Progenitor cell of endocrine pancreas (in vitro differentiated cells): ENCODE measurements at places on chromosomes 5 and 9. TPM values are rescaled to one million over a fixed set of nuclear protein-coding genes. Genes with fewer than 3 reads are reported as not detected.

GRCh38 chr9:72542917-72543316 is 21.5 kb downstream of the TMC1 start:
- DNase-seq: no peak

WHRN gene
- total RNA-seq: 11.2 and 11.9 TPM in 2 replicates

GRCh38 chr9:84857211-84857610 is 187.7 kb downstream of the NTRK2 start:
- DNase-seq: no peak

GRCh38 chr9:120862452-120862851 is 14.5 kb downstream of the PHF19 start:
- DNase-seq: no peak

DNA sequence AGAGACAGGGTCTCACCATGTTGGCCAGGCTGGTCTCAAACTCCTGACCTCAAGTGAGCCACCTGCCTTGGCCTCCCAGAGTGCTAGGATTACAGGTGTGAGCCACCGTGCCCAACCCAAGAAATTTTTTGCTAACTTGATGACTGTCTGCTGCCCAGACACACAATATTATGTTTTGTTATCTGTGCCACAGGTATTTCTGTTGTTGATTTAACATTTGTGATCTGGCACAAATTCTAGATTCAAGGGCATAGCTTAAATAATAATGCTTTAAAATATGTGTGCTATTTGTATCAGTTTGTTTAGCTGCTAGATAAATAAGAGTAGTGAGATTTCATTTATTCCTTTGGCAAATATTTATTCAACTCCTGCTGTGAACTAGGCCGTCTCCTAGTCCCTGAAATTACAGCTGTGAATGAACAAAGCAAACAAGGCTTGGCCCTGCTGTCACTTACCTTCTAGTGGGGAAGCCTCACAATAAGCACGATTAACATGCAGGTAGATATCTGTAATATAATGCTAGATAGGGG is 35.3 kb downstream of the GAPVD1 start:
- DNase-seq: no peak

GRCh38 chr5:107930891-107931290 is 260.2 kb upstream of the EFNA5 start:
- DNase-seq: no peak

SLCO6A1 gene
- 2.0 and 4.9 TPM in 2 replicates for total RNA-seq

EPB41L4B gene
- 7.7 and 7.8 TPM in 2 replicates for total RNA-seq

GRCh38 chr5:5979377-5979760 is 399.0 kb downstream of the MED10 start:
- no peak for DNase-seq

DNA sequence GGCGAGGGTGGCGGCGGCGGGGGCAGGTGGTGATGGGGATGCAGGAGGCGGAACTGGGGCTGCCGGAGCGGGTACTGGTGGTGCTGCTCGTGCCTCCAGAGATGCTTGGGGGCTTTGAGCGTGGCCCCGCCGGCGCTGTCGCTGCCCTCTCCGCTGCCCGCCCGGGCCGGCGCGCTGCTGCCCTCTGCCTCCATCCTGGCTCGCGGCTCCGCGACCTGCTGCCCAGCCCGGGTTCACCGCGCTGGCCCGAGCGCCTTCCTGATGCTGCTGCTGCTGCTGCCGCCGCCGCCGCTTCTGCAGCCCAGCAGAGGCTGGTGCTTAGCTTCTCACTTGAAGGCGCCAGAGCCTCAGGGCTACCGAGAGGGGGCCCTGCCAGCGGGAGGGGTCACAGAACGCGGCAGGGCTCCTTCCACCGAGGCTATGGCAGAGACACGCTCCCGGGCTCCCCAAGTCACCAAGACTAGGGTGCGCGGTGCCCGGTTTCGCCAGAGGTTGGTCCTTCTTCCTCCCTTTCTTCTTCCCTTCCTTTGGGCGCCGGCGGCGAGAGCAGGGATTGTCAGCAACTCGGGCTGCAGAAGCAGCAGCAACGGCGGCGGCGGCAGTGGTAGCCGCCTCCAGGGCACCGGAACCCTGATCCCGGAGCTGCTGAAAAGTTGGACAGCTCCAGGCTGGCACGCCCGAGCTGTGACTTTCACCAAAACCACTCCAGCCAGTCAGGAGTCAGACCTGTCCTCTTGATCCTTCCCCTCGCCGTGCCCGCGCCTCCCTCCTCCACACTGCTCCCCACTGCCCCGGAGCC is at the start of gene PDE4D:
Gene PDE4D, minus strand, starts transcription at position 298 of the 799 bp plus-strand sequence.
- peak; percentile 76 for DNase-seq

PRRT1B gene
- 6.7 and 7.1 TPM in 2 replicates for total RNA-seq

F2RL2 gene
- total RNA-seq: 0.16 TPM in 1 of 2 replicates, not detected in the other
